AG09309 (cell line): ENCODE measurements at places on chromosomes 6 and 20.

GRCh38 chr6:33888183-33888582, 84.4 kb upstream of the MLN start:
- DNase-seq: no peak

DNA sequence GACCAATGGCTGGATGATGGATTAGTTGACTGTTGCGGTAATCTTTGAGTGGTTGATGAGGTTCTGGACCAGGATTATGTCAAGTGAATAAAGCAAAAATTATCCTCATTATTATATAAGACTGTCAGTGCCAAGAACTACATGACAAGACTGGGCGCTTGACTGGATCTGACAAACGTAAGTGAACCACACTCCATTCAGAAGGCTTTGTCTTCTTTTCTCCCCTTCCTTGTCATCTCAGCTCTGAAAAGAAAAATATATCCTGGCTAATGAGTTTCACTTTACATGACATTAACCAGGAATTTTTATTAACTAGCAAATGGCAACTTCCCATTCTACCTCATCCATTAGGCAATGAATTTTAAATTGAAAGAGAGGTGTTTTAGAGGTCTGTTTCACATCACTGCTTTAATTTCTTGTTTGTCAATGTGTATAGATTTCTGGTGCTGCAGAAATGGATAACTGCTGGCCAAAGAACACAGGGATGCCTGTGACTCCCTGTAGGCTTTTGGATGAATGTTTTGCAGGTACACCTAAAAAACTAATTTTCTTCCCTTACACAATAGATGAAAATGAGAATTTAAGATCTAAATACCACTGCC, 150.1 kb downstream of the ELOVL4 start:
- no peak for DNase-seq

- DNase-seq: no peak
Observed at GRCh38 chr6:45984788-45985425, 30.8 kb downstream of the CLIC5 start.

DNA sequence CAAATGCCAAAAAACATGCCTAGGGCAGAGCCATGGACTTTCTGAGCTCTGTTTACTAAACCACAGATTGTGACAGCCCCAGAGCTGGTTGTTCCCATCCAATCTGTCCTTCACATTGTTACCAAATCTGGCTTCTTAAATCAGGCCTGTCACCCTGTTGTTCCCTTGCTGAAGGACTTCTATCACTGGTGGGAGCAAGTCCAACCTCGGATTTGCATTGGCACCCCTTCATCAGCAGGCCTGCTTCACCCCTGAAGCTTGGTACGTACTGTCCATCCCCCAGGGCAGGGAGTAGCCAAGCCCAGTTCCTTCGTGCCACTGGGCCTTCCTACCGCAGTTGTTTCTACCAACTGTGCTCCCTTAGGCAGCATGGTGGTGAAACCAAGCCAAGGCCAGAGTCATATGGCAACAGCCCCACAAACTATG, 357.3 kb upstream of the JARID2 start:
- no peak for DNase-seq

DNA sequence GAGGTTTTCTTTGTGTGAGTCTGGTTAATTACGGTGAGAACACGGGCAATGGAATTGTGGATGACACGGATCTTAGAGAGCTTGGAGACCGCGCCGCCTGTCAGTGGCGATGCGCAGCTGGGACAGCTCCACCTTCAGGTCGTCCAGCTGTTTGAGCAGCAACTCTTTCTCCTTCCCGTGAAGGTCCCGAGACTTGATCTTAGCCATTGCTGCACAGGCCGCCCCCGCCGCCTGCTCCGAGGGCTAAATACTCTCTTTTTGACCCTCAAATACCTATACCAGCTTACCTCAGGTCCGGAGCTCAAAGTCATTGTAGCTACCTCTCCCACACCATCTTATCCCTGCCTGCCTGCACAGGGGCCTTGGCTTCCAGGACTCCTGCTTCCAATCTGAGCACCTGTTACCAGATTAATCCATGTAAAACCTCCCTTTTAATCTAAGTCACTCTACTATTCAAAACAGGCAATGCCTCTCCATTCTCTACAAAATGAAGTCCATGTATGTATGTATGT, 100.2 kb downstream of the PREP start:
- DNase-seq: no peak

DNA sequence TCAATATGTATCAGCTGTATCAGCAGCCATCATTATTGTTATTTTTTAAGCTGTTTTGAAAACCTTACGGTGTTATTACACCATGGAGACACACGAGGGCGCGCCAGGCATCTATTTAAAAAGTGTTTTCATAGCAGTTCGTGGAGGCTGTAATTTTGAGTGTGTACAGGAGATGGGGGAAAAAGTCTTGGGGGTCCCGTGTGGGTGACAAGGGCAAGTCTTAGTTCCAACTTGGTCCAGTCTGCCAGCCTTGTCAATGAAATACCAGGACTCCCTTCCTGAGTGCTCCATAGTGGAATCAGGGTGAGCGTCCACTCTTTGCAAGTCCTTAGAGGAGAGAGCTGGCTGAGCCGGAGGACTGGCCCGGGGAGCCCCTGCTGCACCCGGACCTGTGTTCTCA, 43.3 kb downstream of the SLC2A10 start:
- no peak for DNase-seq

DNA sequence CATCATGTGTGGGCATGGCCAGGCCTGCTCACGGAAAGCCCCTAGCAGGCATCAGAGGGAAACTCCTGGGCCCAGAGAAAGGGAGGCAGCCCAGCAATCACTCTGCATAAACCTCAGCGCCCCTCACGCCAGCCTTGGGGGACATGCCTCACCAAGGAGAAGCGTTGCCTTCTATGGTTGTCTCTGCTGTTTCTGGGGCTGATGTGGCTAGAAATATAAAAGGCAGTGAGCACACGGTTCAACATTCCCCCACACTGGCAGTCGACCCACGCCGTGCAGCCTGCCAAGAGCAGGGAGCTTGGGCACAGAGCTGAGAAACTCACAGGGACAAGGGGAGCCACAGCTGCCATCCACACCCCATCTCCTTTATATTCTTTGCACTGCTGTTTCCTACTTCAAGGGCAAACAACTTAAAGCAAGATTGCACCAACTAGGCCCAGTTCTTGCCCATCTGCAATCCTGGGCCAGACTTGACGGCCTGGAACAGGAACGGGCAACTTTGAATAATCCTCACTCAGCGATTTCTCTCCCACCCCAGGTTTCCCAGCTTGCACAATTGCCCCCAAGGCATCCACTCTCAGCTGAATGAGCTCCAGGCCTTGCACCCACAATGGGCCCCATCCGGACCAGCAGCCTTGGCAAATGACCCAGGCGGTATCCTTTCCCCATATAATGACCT, 35.5 kb upstream of the FOXC1 start:
- DNase-seq: no peak

DNA sequence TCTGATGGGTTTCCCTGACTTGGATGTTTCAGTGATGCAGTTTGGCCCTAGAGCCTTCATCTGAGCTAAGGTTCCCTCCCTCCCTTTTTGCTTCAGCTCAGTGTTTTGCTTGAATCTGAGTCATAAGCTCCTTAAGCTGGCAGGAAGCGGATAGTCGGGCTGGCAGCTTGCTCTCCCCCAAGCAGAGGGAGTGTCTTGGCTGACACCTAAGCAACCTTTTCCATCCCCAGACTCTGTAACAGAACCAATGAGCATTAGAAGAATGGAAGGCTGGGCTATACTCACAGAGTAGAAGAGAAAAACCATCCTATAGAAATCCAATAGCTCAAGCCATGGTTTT, 98.3 kb downstream of the HAO1 start:
- peak; percentile 64 for DNase-seq

DNA sequence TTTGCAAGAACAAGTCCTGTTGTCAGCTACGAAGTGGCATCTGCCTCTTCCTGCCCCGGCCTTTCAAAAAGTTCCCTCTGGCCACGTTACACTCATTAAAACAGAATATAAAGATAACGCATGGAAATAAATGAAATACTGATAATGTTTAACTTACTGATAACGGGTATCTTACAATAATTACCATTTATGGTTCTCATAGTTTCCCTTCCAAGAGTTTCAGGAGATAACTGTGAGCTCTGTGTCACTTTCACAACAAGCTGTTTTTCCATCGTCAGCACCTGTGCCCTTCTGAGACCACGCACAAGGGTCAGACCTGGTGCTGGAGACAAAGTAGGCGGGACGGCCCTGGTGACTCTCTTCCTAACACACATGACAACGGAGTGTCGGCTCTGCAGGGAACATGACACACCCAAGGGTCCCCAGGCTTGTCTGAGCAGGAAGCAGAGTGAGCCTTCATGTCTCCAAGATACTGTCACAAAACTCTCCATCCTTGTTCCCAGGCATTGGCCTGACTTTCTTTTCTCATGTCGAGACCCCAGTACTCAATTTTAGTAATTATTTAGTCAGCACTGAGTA, 86.2 kb upstream of the THBS2 start:
- no peak for DNase-seq

DNA sequence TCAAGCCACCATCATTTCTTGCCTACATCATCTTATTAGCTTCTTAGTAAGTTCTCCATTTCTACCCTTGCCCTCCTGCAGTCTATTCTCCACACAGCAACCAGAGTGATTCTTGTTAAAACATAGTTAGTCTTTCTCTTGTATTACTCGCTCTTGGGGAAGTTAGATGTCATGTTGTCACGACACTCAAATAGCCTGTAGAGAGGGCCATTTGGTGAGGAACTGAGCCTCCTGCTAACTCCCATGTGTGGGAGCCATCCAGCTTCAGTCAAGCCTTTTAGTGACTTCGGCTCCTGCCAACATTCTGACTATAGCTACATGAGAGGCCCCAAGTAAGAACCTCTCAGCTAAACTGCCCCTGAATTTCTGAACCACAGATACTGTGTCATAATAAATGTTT, 395.4 kb downstream of the CDC5L start:
- no peak for DNase-seq

GRCh38 chr20:24616258-24617079, 147.0 kb downstream of the SYNDIG1 start:
- DNase-seq: no peak

- no peak for DNase-seq
Observed at GRCh38 chr6:167858842-167859664, 32.3 kb downstream of the AFDN start.

- no peak for DNase-seq
Observed at GRCh38 chr6:160374836-160375560, 26.8 kb downstream of the SLC22A3 start.

DNA sequence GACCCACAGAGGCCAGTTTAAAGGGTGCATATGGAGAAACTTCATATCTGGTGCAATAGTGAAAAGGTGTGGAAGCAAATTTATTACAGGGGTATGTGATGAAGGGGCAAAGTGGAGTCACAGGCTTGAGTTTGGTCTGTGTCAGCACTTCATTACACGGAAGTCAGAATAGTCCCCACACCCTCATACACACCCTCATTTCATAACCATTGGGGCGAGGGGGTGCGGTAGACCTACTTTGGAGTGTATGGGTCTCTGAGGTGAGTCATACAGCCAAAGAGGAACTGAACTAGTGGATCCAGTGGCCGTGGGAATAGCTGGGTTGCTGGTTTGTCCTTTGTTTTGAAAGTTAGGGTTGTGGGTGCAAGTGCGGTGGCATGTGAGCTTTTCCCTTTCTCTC, 3.3 kb downstream of the TM9SF4 start:
- no peak for DNase-seq

GRCh38 chr6:111215131-111215530, 127.8 kb downstream of the SLC16A10 start:
- no peak for DNase-seq

DNA sequence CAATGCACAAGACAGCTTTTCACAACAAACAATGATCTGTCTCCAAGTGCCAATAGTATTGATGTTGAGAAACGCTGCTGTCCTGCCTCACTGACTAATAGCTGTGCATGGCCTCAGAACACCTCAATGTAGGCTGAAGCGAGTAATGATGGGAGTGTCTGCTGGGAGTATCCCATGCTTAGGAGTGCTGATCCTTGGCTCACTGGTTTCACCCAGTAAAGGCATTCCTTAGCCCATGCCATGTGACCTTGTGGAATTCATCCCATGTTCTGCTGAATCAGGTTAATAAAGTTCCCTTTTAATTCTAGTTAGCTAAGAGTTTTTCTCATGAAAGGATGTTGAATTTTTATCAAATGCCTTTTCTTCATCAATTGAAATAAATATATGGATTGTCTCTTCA, 3.8 kb upstream of the WFDC12 start:
- no peak for DNase-seq

GRCh38 chr20:38676576-38676975, 47.7 kb upstream of the SLC32A1 start:
- DNase-seq: no peak

- DNase-seq: no peak
Observed at GRCh38 chr20:36647196-36648121, 1.5 kb upstream of the SLA2 start.

- DNase-seq: no peak
Observed at GRCh38 chr6:9103876-9104521, 668.7 kb upstream of the SLC35B3 start.

DNA sequence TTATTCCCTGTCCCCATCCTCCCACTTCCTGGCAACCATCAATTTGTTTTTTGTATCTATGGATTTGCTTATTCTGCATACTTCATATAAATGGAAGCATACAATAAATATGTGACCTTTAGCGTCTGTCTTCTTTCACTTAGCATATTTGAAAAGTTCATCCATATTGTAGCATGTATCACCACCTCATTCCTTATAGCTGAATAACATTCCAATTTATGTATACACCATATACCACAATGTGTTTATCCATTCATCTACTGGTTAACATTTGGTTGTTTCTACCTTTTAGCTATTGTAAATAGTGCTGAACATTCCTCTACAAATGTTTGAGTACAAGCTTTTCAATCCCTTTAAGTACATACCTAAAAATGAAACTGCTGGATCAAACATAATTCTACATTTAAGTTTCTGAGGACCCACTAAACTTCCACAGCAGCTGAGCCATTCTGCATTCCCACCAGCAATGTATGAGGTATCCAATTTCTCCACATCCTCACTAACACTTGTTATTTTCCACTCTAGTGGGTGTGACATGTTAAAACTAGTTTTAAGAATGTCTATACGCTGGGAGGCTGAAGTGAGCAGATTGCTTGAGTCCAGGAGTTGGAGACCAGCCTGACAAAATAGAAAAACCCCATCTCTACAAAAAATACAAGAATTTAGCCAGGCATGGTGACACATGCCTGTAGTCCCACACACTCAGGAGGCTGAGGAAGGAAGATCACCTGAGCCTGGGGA, 32.9 kb downstream of the NUDT3 start:
- DNase-seq: peak; percentile 23
